ENCODE measurements at places on chromosomes 11 and 22. TPM values are rescaled to one million over a fixed set of nuclear protein-coding genes. Genes with fewer than 3 reads are reported as not detected.

The MS4A12 gene
- not detected for total RNA-seq

The CARD18 gene
- not detected for total RNA-seq

The SAA4 gene
- not detected for total RNA-seq

The GRM5 gene
- total RNA-seq = not detected

The PGA4 gene
- total RNA-seq = not detected

The HTR3B gene
- total RNA-seq = not detected

The C22orf31 gene
- total RNA-seq = not detected

The POU2F3 gene
- total RNA-seq = not detected

The RAB39A gene
- 0.67 TPM for total RNA-seq

The BARX2 gene
- total RNA-seq = not detected

The RNF169 gene
- total RNA-seq = 5.5 TPM

The C11orf42 gene
- not detected for total RNA-seq

The AP1B1 gene
- 26.5 TPM for total RNA-seq

The MUC5AC gene
- 3.8 TPM for total RNA-seq

The HDHD5 gene
- 42.0 TPM for total RNA-seq

The TSPAN18 gene
- total RNA-seq = 2.4 TPM

The RTN4RL2 gene
- total RNA-seq = 106 TPM

The RBM4 gene
- 132 TPM for total RNA-seq

The OR8G5 gene
- not detected for total RNA-seq

The CCDC116 gene
- total RNA-seq = 0.08 TPM

The OR4D9 gene
- total RNA-seq = not detected

The BSX gene
- not detected for total RNA-seq

The CRYBA4 gene
- total RNA-seq = not detected

The TBX1 gene
- 2.9 TPM for total RNA-seq

The TMEM191C gene
- total RNA-seq = 1.1 TPM

The WNT11 gene
- 1.3 TPM for total RNA-seq

The OTOG gene
- total RNA-seq = not detected

The TESMIN gene
- 6.8 TPM for total RNA-seq

The GALNT18 gene
- 18.7 TPM for total RNA-seq

The TMEM132A gene
- 124 TPM for total RNA-seq

The SCN3B gene
- 0.23 TPM for total RNA-seq

The FBXO7 gene
- total RNA-seq = 74.9 TPM

The BATF2 gene
- total RNA-seq = 0.86 TPM

The ATG16L2 gene
- 3.5 TPM for total RNA-seq

The OSM gene
- not detected for total RNA-seq

The MRTFA gene
- 37.6 TPM for total RNA-seq

The ENTHD1 gene
- total RNA-seq = not detected

The NLRP14 gene
- total RNA-seq = not detected

The TMEM45B gene
- total RNA-seq = not detected

The CD3G gene
- not detected for total RNA-seq

The CCDC87 gene
- total RNA-seq = 0.89 TPM

The BACE1 gene
- 7.7 TPM for total RNA-seq

The TEAD1 gene
- 57.2 TPM for total RNA-seq

The TRIM34 gene
- total RNA-seq = 2.3 TPM

The FOLH1 gene
- total RNA-seq = not detected

The SYT7 gene
- 1.1 TPM for total RNA-seq

All from A549 treated with CpdA at 1 μM for 4 hours (cell line).